CD4-positive, alpha-beta T cell (primary cell): ENCODE measurements at places on chromosomes 6 and 20. TPM values are rescaled to one million over a fixed set of nuclear protein-coding genes. Genes with fewer than 3 reads are reported as not detected.

GRCh38 chr6:44034931-44035345 is 92.3 kb downstream of the MRPL14 start:
- H3K4me3 ChIP-seq, result no peak overlapping the region
- H3K27me3 ChIP-seq, result no peaks in the 10 kb centered on the region
- no peaks in the 10 kb centered on the region for H3K4me1 ChIP-seq

GRCh38 chr20:59576216-59576953 is 28.0 kb upstream of the PHACTR3 start:
- H3K27ac ChIP-seq, result no peak overlapping the region
- no peaks in the 10 kb centered on the region for H3K36me3 ChIP-seq
- DNase-seq, result no peak
- peaks cover 24% of the 10 kb centered on the region for H3K27me3 ChIP-seq

DNA sequence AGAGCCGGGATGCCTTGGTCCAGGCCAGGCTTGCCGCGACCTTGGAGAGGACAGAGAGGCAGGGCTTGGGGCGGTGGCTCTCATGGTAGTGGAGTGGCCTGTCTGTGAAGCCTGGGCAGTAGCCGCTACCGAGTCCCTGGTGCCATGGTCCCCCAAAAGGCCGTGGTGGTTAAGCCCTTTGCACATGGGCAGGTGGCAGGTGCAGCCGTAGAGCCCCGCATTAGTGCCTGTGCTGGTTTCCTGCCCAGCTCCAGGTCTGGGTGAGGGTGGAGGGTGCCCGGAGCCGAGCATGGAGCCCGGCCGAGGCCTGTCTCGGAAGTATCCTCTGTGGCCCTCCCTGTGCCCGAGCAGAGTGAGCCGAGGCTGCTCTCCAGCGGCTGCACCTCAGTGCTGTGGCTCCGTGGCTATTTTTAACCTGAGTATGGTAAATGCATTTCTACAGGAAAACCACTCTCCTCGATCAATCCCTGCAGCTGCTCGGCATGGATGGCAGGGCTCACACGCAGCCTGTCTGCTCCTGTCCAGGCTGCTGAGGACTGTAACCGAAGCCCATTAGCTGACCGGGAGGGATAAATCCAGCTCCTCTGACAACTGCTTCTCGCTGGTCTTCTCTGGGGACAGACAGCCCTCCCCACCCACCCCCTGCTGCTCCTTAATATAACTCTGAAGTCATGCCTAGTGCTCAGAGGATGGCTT is 36.3 kb upstream of the GATA5 start:
- no peak overlapping the region for H3K4me3 ChIP-seq
- H3K27me3 ChIP-seq, result peaks cover 12% of the 10 kb centered on the region
- DNase-seq, result no peak
- peaks cover 6% of the 10 kb centered on the region for H3K4me1 ChIP-seq

DNA sequence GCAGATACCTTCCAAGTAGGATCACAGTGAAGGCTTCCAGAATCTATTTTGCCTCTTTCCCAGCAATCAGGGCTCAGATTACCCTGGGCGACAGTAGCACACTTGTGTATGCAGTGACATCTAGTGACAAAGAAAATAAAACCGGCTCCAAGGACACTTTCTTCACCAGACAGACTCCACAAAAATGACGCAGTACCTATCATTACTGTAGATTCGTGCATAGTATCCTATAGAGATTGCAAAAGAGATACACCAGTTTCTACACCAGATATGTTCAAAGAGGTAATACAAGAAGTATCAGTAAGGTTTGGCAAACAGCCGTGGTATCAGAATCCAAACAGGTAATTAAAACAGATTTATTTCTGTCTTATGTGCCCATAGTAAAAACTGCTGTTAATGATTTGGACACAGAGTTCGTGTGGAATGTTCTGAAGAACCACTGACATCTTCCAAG is 600.4 kb upstream of the JAG1 start:
- H3K36me3 ChIP-seq, result no peaks in the 10 kb centered on the region
- no peaks in the 10 kb centered on the region for H3K4me1 ChIP-seq
- H3K27ac ChIP-seq, result no peak overlapping the region
- no peaks in the 10 kb centered on the region for H3K27me3 ChIP-seq

GRCh38 chr20:1721687-1722512 is 64.3 kb upstream of the SIRPG start:
- no peaks in the 10 kb centered on the region for H3K36me3 ChIP-seq
- DNase-seq, result no peak
- H3K4me3 ChIP-seq, result no peak overlapping the region
- no peaks in the 10 kb centered on the region for H3K4me1 ChIP-seq
- no peaks in the 10 kb centered on the region for H3K27me3 ChIP-seq

DNA sequence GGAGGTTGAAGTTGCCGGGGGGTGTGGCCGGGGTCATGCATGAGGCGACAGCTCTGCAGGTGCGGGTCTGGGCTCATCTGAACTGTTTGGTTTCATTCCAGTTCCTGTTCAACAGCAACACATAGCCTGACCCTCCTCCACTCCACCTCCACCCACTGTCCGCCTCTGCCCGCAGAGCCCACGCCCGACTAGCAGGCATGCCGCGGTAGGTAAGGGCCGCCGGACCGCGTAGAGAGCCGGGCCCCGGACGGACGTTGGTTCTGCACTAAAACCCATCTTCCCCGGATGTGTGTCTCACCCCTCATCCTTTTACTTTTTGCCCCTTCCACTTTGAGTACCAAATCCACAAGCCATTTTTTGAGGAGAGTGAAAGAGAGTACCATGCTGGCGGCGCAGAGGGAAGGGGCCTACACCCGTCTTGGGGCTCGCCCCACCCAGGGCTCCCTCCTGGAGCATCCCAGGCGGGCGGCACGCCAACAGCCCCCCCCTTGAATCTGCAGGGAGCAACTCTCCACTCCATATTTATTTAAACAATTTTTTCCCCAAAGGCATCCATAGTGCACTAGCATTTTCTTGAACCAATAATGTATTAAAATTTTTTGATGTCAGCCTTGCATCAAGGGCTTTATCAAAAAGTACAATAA is 72.5 kb downstream of the PTPN1 start:
- H3K4me1 ChIP-seq, result no peaks in the 10 kb centered on the region
- peaks cover 94% of the 10 kb centered on the region for H3K36me3 ChIP-seq
- no peak overlapping the region for H3K27ac ChIP-seq
- DNase-seq, result no peak
- H3K27me3 ChIP-seq, result no peaks in the 10 kb centered on the region

GRCh38 chr20:50921803-50922501 is 9.3 kb downstream of the ADNP start:
- H3K36me3 ChIP-seq, result peaks cover 32% of the 10 kb centered on the region
- no peak overlapping the region for H3K27ac ChIP-seq
- H3K27me3 ChIP-seq, result no peaks in the 10 kb centered on the region
- no peak for DNase-seq
- H3K4me1 ChIP-seq, result peaks cover 43% of the 10 kb centered on the region

- no peak overlapping the region for H3K4me3 ChIP-seq
- DNase-seq, result no peak
- H3K36me3 ChIP-seq, result no peaks in the 10 kb centered on the region
- no peak overlapping the region for H3K27ac ChIP-seq
- H3K27me3 ChIP-seq, result no peaks in the 10 kb centered on the region
Observed at GRCh38 chr6:81876971-81877370, 124.5 kb upstream of the TENT5A start.

DNA sequence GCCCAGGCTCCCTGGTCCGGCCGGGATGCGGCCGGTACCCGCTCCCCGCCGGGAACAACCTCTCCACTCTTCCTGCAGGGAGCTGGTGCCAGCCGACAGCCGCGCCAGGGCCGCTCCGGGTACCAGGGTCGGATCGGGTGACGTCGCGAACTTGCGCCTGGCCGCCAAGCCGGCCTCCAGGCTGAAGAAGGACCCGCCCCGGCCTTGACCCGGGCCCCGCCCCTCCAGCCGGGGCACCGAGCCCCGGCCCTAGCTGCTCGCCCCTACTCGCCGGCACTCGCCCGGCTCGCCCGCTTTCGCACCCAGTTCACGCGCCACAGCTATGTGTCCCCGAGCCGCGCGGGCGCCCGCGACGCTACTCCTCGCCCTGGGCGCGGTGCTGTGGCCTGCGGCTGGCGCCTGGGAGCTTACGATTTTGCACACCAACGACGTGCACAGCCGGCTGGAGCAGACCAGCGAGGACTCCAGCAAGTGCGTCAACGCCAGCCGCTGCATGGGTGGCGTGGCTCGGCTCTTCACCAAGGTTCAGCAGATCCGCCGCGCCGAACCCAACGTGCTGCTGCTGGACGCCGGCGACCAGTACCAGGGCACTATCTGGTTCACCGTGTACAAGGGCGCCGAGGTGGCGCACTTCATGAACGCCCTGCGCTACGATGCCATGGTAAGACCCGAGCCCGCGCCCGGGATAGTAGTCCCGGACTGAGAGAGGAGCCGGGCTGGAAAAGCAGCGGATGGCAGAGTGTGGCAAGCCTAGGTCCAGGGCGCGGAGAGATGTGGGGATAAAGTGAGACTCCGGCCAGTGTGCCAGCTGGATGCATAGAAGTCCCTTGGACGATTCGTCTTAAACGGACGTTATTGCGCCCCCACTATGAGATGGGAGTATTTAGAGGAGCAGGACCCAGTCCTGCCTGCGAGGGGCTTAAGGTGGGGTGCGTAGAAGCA is at the start of gene NT5E:
TSS of gene NT5E (plus strand) at position 266 of the 942 bp plus-strand sequence. CDS start at position 323, 57 bp downstream.
- H3K27ac ChIP-seq, result no peak within 1 kb of the TSS
- DNase-seq, result no peak
- H3K4me3 ChIP-seq, result peak within 1 kb of the TSS; percentile 51
- peaks cover 26% of the 10 kb centered on the region for H3K4me1 ChIP-seq
- H3K36me3 ChIP-seq, result no peaks in the 10 kb centered on the region
- peaks cover 19% of the 10 kb centered on the region for H3K27me3 ChIP-seq

DNA sequence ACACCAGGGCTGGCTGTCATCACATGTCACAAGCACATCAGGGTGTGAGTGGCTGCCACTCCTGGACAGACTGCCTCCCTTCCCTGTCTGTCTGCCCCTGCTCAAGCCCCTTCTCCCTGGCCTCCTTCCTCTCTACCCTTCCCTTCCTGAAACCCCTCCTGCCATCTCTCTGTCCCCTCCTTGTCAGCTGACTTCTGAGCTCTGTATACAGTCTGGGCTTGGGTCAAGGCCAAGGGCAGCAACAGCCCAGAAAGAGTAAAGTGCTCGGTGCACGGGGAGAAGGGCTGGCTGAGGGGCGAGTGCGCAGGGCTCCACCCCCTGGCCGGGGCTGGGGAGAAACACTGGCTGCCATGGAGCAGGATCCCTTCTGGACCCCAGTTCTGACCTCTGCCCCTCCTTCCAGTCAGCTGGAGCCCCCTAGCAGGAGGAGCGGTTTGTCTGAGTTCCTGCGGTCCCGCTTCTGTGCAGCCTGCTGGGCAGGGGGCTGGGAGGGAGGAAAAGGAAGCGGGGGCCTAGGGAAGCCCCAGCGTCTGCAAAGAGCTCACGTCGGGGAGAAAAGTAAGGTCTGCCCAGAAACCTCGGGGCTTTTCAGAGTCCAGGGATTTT is 2.0 kb downstream of the LKAAEAR1 start:
- no peak overlapping the region for H3K4me3 ChIP-seq
- H3K27ac ChIP-seq, result no peak overlapping the region
- H3K36me3 ChIP-seq, result no peaks in the 10 kb centered on the region
- H3K27me3 ChIP-seq, result no peaks in the 10 kb centered on the region
- no peak for DNase-seq

LPIN3 gene
- total RNA-seq, result 1.9 TPM

CENPQ gene
- total RNA-seq, result 0.30 TPM

LPA gene
- not detected for total RNA-seq

PTK6 gene
- 0.19 TPM for total RNA-seq

LY86 gene
- 2.1 TPM for total RNA-seq

KIAA0408 gene
- 1.0 TPM for total RNA-seq
